NCI-H748 treated with DMSO at 0.1 percent for 48 hours (cell line): ENCODE measurements at places on chromosomes 11 and 22.

DNA sequence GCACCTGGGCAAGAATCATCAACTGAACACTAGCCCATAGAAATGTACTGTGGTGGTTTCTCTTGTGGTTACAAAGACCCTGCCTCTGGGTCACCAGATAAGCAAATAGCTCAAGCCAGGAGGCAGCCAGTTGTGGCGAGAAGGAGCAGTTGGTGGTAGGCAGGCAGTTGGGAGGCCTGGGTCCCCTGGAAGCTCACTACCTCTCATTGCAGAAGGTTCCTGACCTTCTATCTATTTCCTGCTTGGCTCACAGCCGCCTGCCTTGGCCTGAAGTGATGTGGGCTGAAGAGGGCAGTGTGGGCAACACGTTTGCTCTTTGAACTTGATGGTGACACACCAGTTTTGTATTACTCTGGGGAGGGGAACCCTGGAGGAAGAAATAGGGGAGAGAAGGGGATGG lies 34.7 kb downstream of the NECTIN1 start:
- no peak for DNase-seq

DNA sequence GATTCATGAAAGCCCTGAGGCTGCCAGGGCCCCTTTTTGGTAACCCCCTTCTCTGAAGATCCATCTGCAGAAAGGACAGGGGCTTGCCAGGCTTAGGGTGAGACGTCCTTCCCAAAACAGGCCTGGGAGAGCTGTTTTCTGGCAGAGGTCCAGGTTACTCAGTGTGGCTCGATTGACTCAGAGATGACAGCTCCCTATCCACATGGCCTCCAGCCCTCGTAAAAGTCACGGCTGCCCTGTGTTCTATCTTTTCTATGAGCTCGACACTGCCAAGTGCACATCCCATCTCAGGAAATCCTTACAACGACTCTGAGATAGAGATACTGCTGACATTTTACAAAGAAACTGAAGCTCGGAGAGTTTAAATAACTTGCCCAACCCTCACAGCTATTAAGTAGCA lies 20.4 kb downstream of the ADAMTS8 start:
- no peak for DNase-seq

DNA sequence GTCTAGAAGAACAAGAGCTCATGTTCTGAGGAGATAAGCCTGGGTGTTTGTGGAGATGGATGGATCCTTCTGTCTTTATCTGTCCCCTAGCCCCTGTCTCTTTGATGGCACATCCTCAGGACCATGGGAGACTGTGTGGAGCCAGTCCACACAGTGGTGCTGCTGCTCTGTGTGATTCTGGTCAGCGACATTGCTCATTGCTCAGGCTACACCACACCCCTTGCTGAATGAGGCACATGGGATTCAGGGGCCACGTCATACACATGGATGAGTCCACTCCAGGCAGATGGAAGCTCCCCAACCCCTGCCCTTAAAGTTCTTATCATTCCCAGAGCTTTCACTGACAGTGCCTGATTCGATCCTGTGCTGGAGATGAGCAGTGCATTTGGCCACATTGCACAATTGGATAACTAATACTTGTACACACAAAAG lies 222.2 kb downstream of the NAV2 start:
- no peak for DNase-seq

DNA sequence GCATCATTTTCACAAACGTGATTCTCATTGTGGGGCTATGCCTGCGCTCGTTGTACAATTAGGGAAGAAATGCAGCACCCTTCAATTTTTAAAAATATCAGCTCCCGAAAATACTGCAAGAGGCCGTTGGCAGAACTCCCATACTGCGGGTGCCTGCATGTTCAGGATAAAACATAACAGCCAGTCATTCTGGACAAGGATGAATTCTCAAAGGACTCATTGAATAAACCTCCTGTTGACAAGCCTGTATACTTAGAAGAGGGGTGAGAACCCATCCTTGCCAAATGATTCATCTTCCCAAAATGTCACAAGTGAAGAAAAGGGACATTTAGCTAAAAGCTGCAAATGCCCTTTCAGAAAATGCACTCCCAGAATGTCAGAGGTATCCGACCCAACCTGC lies 141.9 kb downstream of the CSNK2A3 start:
- no peak for DNase-seq

- DNase-seq, result no peak
These were observed 99.5 kb downstream of the CASP12 start for GRCh38 chr11:104798789-104799188.

DNA sequence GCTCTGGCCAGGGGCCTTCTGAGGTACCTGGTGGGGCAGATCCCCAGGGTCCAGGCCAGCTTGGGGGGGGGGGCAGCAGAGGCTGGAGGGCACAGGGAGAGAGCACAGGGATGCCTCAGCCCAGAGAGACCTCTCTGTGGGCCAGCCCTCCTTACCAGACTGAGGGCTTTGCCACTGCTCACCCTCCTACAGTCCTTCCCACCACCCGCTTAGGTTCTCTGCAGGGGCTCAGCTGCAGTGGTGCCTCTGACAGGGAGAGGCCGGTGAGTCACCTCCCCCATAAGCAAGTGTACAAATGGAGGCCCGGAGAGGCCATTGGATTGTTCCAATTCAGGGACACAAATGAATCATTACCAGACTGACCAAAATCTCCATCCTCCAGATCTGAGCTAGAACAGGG lies 68.1 kb upstream of the LMO1 start:
- DNase-seq, result no peak

GRCh38 chr11:62555464-62556107 lies 9.0 kb upstream of the AHNAK start:
- no peak for DNase-seq

DNA sequence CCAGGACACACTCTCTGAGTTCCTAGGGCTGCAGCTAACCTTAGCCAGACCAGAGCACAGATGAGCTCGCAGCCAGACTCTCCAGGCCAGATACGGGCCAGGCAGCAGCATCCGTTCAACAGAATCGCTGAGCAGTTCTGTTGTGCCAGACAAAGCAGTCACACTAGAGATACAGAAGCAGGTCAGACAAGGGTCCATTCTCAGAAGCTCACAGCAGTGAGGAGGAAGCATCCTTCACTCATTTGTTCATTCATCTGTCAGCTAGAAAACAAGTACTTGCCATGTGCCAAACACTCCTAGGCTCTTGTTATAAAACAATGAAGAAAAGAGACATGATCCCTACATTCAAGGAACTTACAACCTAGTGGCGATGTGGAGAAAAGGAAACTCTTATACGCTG lies 2.6 kb downstream of the LMO2 start:
- DNase-seq, result no peak
